ENCODE measurements at places on chromosomes 1 and 21.

- no peak for DNase-seq
Observed at GRCh38 chr1:53930932-53931331, 14.6 kb downstream of the IFT25 start.

DNA sequence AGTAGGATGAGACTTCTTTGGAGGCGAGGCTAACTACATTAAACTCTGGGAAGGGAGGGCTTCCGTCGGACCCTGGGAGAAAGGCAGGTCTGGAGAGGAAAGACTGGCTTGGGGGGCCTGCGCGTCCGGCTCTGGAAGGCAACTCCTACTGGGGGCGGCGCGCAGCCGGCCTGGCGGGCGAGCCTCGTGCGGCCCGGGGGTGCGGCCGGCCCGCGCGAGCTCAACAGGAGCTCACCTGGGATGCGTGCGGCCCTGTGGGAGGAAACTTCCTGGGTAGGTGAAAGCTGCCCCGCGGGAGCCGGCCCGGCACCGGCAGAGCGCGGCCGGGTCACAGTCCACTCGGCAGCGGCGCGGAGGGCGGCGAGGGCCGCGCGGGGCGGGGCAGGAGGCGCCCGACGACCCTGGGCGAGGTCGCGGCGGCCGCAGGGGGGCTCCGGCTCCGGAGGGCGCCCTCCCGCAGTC lies 449 bp downstream of the EPS15 start:
- no peak for DNase-seq

DNA sequence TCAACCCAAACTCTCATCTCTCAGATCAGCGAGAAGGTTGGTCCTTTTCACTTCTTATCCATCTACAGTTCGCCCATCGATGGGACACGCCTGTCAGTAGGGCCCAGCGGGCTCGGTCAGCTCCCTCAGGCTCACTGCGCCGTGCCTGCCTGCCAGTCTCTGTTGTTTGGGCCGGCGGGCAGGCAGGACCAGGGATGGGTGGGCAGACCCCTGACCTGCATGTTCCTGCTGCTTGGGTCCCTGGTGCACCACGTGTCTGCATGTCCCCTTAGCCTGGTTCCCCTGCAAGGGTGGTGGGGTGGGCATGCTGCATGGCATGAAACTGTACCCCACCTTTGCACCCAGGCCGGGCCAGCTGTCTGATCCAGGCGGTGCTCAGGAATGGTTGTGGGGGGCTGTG lies 52.4 kb downstream of the PTPRF start:
- no peak for DNase-seq

DNA sequence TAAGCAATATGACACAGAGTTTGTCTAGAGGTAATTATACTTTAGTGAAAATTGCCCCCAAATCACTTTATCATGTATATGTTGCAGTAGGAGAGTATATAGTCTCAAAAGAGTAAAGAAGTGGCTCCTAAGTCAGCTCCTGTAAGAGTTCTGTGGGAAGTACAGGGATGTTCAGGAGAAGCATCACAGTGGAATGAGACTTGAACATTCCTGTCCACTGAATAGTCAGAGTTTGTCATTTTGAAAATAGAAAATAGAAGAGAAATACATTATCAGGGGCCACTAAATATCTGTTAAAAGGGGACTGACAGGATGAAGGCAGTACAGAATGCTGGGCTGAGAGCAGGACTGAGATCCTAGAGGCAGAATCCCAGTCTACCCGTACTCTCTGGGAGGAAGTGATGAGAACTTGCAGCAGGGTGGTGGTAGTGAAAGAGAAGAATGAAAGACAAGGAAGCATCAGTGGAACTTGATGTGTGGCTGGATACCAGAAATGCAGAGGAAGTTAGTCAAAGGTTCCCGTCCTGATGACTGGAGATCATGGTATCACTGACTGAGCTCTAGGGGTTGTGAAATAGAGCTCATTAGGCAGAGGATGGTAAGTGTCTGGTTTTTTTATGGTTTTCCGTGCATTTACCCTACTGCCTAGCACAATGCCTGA lies 153.4 kb downstream of the FMN2 start:
- DNase-seq = no peak

GRCh38 chr1:226545836-226546596 lies 2.5 kb upstream of the STUM start:
- DNase-seq = no peak

DNA sequence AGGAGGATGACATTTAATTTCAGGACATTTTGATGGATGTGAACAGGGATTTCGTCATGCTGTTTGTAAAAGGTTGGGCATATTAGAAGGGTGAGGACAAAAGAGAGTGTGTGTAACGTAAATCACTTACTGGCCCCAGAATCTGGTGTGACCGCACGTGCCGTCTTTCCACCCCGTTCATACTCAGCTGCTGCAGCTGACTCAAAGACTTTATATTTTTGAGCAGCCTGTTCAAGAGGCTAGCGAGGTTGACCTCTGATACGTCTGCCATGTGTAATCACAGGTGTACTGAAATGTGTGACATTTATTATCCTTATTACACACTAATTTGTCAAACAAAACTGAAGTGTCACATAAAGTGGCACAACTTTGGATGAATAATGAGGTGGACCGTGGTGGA lies 66.5 kb upstream of the ERRFI1 start:
- no peak for DNase-seq

- DNase-seq = peak; percentile 22
Observed at GRCh38 chr1:163410073-163410999, 88.6 kb downstream of the NUF2 start.

DNA sequence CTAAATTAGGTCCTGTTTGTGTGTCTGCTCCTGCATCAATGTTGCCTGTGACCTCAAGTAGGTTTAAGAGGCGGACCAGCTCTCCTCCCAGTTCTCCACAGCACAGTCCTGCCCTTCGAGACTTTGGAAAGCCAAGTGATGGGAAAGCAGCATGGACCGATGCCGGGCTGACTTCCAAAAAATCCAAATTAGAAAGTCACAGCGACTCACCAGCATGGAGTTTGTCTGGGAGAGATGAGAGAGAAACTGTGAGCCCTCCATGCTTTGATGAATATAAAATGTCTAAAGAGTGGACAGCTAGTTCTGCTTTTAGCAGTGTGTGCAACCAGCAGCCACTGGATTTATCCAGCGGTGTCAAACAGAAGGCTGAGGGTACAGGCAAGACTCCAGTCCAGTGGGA lies 79.9 kb downstream of the PRDM2 start:
- no peak for DNase-seq

DNA sequence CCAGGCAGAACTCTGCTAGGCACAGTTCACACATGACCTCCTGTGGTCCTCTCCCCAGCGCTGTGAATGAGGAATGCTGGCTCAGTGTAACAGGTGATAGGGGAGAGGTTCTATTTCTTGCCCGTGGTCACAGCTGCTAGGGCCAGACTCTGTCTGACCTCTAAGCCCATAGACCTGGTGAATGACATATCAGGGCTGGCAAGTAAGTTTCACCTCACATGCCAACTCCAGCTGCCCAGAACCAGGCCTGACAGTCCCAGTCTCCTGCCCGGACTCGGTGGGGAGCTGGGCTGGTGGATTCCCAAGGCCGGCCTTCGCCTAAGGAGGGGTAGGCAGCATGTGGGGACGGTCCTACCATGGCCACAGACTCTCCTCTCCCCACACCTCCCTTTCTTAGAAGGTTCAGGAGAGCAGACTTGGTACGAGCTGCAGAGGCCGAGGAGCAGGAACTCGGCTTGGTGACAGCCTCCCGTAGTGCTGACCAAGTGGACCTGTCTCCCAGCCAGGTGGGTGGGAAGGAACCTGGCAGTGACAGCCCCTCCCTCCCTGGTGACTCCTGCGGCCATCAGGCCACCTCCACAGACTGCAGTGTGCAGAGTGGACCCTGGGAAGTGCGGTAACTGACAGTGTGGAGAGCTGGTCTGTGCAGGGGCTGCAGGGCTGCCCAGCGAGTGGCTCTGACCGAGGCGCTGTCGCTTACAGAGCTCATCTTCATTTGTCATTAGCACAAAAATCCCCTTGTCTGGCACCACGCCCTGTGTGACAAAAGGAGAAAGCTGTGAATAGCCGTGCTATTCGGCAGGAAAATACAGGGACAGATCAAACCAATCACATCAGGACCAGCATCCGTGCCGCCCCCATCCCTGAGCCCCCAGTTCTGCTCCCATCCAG lies 74.6 kb downstream of the SCCPDH start:
- no peak for DNase-seq

GRCh38 chr21:33839167-33839716 lies 76.4 kb downstream of the ATP5PO start:
- DNase-seq = no peak

- no peak for DNase-seq
Observed at GRCh38 chr1:218633238-218633988, 288.3 kb downstream of the TGFB2 start.
